ENCODE measurements at places on chromosomes 16 and 17.

DNA sequence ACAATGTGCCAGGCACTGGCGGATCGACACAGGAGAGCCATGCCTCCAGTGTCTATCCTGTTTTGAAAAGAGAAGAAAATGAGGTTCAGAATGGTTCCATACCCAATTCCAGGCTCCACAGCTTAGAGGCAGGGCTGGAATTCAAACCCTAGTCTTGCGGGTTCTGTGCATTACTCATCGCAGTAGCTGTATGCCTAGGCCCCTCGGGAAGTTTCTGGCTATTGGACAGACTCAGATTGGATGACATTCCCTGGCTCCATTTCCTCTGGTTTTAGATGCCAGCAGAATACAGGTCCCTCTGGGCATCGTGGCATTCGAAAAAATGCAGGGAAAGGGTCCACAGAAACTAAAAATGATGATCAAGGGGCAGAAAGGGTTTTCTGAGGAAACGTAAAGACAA lies 184.7 kb downstream of the COPRS start:
- no peak for DNase-seq

DNA sequence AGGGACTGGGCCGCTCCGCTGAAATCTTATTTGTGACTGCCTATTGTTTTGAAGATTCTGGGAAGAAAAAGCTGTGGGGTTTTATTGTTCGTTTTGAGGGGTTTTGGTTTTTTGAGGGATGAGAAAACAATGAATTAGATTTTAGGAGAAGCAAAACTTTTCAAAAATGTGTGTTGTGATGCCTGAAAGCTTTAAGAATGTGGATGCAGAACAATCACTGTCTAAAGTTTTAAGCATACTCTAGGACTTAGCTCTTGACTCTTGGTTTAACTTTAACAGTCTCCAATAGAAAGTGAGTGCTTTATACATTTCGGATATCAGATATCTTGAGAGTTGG lies 899 bp downstream of the CFAP52 start:
- DNase-seq: no peak

GRCh38 chr17:57455063-57455914 lies 199.0 kb downstream of the MSI2 start:
- DNase-seq: no peak

GRCh38 chr17:509316-509715 lies 156.7 kb upstream of the RPH3AL start:
- no peak for DNase-seq

GRCh38 chr17:29344201-29344856 lies 45.8 kb upstream of the TAOK1 start:
- DNase-seq: no peak

- peak; percentile 13 for DNase-seq
Observed at GRCh38 chr16:74700116-74700437, 585 bp downstream of the MLKL start.

DNA sequence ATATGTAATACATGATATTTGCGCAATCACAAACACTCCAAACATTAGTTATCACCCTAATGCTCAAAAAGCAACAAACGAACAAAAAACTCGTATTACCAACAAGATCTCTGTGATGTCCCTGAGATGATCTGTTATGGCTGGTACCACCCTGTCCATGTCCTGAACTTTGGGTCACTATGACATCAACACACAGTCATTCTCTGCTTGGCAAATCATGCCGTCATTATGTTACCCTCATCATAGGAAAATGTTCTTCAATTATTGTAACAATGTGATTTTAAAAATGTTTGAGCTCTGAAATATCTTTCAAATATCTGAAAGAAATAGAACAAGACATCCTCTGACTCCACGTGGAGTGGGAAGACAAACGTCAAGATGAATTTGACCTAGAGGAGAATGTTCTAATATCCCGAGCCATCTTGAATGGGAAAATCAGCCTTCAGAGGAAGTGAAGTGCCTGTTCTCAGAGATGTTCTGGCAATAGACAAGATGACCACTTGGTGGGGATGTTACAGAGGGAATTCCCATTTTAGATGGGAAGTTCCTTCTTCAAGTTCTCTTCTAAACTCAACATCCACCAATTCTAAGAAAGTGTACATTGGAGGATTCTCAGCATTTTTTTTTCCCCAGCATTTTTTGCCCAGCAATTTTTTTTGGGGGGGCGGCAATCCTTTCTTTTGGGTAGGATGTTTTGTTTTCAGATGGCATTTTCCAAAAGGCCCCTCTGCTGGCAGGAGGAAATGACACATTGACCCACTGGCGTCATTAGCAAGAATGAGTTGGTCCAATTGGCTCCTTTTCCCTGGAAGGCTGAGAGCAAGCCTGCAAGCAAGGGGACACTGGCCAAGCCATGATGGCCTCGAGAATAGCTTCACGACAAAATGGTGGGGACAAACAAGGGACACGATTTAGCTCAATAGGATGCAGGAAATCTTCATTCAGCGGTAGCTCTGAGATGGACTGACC lies 3.7 kb upstream of the HSD17B2 start:
- DNase-seq: no peak

GRCh38 chr17:75535119-75535537 lies 9.6 kb downstream of the LLGL2 start:
- DNase-seq: peak; percentile 54

DNA sequence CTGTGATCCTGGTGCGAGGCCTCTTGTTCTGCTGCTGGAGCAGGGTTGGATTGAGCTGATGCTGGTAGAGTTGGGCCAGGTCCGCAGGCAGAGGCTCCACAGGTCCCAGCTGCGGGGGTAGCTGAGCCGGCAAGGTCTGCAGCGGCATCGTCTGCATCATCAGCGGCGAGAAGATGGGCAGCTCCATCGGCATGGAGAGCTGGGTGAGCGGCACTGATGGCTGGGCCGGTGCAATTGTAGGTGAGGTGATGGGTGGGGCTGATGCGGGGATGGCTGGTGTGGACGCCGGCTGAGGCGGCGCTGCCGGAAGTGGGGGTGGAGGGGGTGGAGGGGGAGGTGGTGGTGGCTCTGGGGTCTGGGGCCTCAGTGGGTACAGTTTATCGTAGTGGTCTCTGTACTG lies 251.7 kb downstream of the ZFHX3 start:
- DNase-seq: no peak

GRCh38 chr17:81228420-81228819 lies 5.7 kb upstream of the CEP131 start:
- no peak for DNase-seq

DNA sequence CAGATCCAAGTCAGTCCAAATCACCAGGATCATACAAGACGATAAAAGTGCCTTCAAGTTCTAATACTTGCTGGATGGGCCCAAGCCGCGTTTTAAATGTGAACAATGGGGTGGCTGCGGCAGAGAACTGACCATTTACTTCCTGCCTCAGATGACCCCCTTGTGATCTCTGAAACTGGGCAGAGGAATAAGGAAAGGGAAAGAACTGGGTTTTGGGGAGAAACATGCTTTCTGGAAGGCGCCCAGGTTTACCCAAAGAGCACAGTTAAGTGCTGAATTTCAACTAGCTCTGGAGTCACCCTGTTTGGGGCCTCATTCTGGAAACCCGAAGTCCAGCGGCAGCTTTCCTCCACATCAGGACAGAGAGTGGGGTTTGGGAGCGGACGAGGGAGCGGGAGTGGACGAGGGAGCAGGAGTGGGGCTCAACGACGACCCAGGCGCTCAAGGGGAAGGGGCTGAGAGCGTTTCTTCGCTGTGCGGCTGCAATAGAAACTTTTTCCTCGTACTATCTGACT lies 1.6 kb downstream of the FAM20A start:
- no peak for DNase-seq

GRCh38 chr17:19800571-19800970 lies 52.5 kb upstream of the ALDH3A1 start:
- DNase-seq: no peak

DNA sequence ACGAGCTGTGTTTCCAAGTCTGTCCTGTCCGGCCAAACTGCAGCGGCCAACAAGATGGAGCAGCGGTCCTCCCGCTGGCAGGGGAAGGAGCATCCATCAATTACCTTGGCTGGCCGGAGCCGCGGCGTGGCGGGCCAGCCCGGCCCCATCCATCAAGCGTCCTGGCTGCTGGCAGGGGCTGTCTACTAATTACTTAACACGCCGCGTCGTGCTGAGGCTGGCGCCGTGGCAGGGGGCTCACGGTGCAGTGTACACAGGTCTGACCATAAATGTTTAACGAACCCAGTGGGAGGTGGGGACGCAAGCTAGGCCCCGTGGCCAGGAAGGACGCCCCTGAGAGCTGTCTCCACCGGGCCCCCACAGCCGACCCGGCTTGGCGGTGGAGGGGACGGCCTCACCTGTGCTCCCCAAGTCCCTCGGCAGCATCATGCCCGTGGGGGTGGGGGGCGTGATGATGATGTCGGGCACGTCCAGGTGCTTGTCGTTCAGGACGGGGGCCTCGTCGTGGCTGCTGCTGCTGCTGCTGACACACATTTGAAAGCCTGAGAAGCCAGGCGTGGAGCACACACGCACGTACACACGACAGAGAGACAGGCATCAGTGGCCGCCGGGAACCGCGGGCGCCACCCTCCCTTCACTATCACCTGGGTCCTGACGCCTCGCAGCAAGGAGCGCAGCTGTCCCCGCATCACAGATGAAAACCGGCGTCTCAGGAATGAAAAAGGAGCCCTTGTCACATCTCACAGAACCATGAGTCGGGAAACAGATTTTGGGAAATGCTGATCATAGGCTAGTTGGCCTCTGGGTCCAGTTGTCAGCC lies 21.2 kb upstream of the GINS2 start:
- no peak for DNase-seq

- no peak for DNase-seq
Observed at GRCh38 chr17:57940653-57941329, 14.4 kb downstream of the CUEDC1 start.

GRCh38 chr17:57747221-57748017 lies 2.3 kb upstream of the CCDC182 start:
- DNase-seq: peak; percentile 4

- DNase-seq: no peak
Observed at GRCh38 chr17:35778641-35779196, 16.7 kb downstream of the MMP28 start.

GRCh38 chr16:23544436-23544835 lies 12.7 kb downstream of the EARS2 start:
- DNase-seq: no peak

DNA sequence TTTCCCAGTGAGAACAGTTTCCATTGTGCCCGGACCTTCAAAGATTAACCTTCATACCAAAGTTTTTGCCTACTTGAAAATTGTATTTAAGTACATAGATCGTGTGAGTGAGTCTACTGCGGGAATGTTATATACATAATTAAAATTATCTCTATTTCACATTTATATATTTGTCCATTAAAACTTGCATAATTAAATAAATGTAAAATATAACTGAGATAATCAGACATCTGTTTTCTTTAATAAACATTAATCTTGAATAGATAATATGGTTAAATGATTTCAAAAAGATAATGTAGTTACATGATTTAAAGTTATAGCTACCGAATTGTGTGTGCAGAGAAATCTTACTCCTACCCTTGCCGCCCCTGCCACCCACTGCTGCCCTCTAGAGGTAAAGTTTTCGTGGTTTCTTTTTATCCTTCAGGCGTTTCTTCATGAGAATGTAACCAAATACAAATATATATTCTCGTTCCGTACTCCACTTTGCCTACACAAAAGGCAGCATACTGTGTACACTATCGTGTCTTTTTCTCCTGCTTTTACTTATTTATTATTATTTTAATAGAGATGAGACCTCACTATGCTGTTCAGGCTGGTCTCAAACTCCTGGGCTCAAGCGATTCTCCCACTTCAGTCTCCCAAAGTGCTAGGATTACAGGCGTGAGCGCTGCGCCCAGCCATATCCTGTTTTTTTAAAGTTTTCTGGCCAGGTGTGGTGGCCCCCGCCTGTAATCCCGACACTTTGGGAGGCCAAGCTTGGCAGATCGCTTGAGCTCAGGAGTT lies 35.6 kb downstream of the RPA1 start:
- no peak for DNase-seq

GRCh38 chr17:41811549-41812380 lies at the start of gene P3H4:
TSS of gene P3H4 (minus strand) at chr17:41811949. CDS start at chr17:41811915, 34 bp downstream.
- peak; percentile 72 for DNase-seq

DNA sequence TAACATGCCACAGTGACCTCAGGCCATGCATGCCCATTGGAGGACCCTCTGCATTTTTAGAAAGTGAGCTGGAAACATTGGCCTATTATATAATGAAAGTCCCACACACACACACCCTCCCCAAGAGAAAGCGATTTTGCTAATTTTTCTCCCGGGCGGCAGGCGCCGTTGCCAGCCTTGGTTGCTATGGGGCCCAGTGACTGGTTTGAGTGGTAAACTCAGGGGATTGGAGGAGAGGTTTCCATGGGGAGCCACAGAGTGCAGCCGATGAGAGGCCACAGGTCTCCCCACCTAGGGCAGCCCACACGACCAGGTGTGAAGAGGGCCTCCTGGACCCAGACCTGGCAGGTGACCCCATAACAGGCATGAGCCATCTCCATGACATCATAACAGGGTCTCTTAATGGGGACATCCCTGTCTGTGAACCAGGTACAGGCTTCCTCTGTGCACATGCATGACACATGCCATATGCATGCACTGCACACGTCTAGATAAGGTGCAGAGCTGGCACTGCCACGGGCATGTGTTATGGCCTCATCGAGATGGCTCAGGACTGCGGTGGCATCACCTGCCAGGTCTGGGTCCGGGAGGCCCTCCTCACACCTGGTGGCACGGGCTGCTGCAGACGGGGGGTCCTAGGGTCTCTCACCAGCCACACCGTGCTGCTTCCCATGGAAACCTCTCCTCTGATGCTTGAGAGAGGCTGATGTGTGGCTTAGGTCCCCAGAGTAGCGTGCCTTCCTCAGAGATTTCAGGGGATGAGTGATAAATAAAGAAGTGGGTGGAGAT lies 144.1 kb downstream of the RBFOX3 start:
- no peak for DNase-seq

DNA sequence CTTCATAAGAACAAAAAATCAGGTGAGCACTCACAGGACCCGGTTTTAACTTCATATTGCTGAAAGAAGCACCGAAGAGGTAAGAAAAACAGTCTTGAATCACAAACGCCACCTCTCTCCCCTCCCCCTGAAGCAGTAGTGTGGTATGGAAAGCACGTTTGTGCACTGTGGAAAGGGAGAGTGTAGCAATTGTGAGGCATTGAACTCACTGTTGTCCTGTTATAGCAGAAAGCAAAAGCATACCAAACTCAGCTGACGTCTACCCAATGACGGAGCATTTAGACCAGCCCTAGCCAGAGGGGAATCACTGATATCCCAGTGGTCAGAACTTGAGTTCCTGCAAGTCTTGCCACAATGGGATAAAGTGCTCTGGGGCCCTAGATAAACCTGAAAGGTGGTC lies 98.8 kb downstream of the DYNLRB2 start:
- DNase-seq: no peak

DNA sequence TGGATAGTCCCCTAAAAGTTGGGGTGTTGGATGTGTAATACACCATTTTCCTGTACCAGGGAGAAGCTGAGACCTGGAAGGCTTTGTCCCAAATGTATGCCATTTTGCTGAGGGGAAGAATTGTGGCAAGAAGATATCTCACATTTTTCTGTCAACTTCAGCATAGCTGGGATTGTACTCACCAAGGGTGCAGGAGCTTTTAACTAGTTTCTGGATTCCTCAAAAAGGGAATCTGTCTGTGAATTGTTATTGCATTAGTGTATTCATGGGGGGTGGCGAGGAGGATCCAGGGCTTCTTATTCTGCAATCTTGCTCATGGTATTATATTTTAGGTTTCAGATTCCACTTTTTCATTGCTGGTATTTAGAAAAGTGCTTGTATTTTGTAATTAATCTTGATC lies 208.2 kb upstream of the MYOCD start:
- no peak for DNase-seq

GRCh38 chr16:62036101-62036801 lies at the start of gene CDH8:
TSS of gene CDH8 (minus strand) at chr16:62036438. CDS start at chr16:62021403, 15,035 bp downstream.
- DNase-seq: no peak

- no peak for DNase-seq
Observed at GRCh38 chr17:75390982-75391381, 14.5 kb downstream of the GRB2 start.

- DNase-seq: no peak
Observed at GRCh38 chr17:77083531-77083930, 57.2 kb upstream of the SEC14L1 start.
